Right lobe of liver (tissue), 6 donors: ENCODE measurements at places on chromosomes 2 and 18. TPM values are rescaled to one million over a fixed set of nuclear protein-coding genes. Genes with fewer than 3 reads are reported as not detected.

DNA sequence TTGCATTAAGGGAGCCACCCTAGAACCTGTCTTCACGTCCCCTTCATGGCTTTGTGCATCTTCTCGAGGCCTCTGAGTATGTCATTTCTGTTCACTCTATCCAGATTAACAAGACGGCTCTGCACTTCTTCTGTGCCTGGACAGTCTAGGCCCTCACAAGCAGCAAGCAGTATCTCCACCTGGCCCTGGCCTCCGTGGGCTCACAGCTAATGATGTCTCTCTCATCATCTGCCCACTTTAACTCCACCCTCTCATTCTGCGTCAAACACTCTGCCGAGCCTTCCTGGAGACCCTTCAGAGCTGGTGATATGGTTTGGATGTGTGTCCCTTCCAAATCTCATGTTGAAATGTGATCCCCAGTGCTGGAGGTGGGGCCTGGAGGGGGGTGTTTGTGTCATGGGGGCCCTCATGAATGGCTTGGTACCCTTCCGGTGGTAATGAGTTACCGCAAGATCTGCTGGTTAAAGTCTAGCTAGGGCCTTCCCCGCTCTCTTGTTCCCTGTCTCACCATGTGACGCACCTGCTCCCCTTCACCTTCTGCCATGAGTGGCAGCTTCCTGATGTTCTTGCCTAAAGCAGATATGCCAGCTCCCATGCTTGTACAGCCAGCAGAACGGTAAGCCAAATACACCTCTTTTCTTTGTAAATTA is 132.5 kb upstream of the ID2 start:
- peak; percentile 27 for DNase-seq

- DNase-seq: no peak
Observed at GRCh38 chr2:33033606-33034081, 86.9 kb downstream of the LTBP1 start.

IL1A gene
- not detected for total RNA-seq

ERMN gene
- total RNA-seq: not detected

- DNase-seq: no peak
Observed at GRCh38 chr2:174633623-174633930, 36.0 kb upstream of the WIPF1 start.

GRCh38 chr2:183709829-183710228 is 585.6 kb downstream of the NUP35 start:
- DNase-seq: no peak

GRCh38 chr2:210456571-210456970 is 20.0 kb downstream of the LANCL1 start:
- no peak for DNase-seq

DNA sequence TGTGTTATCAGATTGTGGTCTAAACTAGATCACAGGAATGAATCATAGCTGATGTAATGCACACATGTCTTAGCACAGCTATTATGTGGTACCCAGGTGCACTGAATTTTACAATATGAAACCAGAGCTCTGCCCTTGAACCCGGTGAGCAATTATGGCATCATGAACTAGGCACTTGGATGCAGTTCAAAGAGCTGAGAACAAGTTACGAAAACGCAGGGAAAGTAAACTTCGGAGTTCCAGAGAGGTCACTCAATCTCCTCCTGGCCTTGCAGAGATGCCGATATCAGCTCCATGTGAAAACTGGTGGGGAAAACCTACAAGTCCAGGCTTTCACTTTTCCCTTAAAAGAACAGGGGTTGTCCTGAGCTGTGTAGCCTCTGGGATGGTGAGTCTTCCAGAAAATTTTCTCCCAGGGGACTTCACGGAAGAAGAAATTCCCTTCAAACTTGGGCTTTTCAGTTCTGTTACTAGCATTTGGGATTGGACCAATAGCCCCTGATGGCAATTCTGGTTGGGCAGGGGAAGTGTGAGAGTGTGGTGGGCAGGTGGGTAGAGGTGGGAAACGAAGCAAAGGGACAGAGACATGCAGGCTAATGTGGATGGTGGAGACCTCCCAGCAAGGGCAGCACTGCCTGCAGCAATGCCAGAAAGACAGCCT is 71.1 kb upstream of the SH3BP4 start:
- peak; percentile 85 for DNase-seq

MLPH gene
- 33.1 TPM for total RNA-seq

- no peak for DNase-seq
Observed at GRCh38 chr2:34159901-34160300, 560.8 kb upstream of the FAM98A start.

- no peak for DNase-seq
Observed at GRCh38 chr18:37252854-37253393, 312.7 kb downstream of the CELF4 start.

DNA sequence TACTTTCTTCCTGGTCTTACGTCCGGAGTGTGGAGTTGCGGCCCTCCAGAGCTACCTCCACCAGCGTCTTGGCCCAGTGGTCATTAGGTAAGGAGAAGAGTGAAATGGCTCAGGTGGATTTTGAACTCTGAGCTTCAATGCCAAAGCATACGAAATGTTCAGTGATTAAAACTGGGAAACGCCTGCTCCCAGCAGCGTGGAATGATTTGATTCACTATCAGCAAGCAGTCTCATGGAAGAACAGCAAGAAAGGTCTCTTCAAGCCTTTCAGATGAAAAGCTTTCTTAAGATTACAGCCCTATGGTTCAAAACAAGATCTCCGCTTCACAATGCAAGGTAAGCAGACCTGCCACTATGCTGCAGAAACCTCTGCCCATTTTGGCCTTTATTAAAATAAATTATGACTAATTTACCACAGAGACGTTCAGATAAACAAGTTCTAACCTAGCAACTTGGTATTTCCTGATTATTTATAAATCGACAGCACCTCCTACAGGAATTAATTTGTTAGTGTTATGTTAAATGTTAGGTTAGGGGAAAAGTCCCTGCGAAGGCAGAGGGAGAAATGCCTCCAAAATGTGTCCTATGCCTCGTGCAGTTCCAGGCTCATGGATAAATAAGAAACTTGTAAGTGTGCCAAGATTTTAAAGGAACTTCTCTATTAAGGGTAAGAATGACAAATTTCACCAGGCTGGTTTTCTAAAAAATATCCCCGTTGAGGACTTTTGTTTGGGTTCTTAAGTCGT is 10.1 kb downstream of the SP9 start:
- DNase-seq: no peak

GRCh38 chr2:156908825-156909224 is 348.7 kb upstream of the GALNT5 start:
- DNase-seq: no peak

DNA sequence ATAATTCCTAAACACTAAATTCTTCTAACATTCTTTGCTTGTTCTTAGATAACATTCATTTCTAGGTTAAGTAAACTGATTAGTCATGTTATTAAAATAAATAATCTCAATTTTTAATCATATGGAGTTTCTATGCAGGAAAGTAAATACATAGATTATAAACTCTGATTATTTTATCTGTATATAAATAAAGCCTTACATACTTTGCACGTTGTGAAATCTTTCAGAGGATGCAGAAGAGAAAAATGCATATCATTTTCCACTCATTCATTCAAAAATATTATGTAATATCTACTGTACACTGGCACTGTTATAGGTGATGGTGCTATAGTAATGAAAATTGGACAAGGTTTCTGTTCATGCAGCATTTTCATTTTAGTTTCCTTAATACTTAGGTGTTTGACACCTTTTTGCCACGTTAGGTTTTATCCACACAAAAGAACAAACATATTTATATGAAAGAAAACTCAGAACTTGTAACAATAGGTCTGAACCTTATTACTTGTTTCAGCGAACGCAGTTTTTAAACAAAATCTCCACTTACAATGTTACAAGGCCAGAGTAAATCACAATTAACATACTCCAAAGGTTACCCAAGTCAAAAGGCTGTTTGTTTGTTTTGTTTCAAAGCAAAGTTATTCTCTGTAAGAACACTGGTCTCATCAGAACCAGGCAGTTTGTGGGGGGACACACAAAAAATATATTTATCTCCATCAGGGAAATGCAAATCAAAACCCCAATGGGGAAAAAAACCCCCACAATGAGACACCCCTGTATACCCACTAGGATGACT is 27.4 kb downstream of the ADAM17 start:
- DNase-seq: no peak

DNA sequence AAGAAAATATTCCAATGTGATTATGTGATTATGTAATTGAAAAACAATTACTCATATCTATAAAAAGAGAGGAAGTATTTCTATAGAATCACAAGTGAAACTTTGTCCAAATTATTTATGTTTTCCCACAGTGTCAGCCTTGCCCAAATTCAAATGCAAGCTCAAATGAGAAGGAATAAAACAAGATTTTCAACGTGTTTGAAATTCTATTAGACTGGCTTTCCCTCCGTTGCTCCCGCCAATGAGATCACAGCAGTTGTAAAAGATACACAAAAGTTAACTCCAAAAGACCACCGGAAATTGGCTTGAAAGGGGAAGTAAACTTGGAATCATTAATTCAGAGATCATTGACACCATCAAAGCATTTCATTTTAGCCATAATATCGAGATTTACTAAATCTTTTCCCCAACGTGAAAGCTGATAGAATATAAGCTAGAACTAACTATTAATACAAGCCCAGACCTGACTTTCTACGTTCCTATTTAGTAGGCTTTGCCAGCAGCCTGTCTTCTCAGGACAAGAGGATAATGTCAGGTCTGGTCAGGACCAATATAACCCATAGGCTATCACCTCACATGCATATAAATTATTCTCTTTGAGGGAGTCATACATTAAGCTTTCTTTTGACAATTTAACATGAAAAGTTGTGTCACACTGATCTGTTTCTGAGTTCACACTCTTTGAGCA is 222.6 kb upstream of the CHAC2 start:
- no peak for DNase-seq

DNA sequence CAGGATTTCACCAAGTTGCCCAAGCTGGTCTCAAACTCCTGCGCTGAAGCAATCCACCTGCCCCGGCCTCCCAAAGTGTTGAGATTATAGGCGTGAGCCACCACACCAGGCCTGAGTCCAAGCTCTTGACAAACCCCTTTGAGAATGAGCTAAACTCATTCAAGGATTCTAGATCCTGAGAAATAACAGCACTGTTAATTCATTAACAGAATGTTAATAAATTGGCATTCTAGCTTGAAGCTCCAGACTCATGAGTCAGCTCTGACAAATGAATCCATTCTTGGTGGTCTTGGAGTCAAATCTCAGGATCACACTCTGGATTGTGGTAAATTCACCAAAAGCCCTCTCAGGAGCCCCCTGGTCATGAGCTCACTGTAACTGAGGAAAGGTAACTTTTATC is 1.8 kb downstream of the NARS1 start:
- DNase-seq: no peak

- no peak for DNase-seq
Observed at GRCh38 chr2:86064006-86064405, 41.7 kb downstream of the POLR1A start.

DNA sequence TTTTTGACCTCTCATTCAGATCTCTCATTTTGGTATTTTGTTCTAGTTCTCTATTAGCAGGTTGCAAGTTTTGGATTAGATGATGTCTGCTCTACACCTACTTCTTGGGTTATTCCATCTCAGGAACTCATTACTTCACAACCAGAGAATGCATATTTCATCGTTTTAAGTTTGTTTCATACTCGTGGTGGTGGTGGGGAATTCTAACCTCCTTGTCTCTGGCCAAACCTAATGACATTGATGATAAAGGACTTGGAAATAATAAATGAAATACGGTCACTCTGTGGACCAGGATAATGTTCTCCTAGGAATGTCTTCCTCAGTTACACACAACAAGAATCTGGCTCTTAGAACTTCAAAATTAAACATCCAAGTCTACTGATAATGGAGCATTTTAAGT is 115.2 kb downstream of the CDC42EP3 start:
- no peak for DNase-seq

FBLN7 gene
- 3.0 TPM for total RNA-seq

COL4A4 gene
- 2.4 TPM for total RNA-seq

GRCh38 chr2:20737505-20737904 is 70.6 kb downstream of the GDF7 start:
- DNase-seq: no peak

LCT gene
- total RNA-seq: 0.12 TPM

DNA sequence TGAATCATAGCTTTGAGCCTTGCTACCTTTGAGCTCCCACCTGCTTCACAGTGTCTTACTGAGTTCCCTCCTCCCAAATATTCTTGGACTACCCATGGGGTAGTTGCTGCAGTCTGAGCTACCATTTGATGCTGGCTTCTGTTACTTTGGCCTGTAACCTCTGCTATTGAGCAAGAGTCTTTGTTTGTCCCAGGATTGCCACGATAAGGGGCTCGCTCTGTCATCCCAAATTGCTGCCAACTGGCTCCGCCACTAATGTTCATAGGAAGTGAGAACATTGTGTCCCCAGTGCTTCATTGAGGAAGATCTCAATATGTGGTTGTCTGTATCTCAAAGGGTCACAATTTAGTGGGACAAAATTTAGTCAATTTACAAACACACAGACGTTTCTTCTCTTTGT is 103.8 kb downstream of the TRIM43 start:
- DNase-seq: peak; percentile 81

DNA sequence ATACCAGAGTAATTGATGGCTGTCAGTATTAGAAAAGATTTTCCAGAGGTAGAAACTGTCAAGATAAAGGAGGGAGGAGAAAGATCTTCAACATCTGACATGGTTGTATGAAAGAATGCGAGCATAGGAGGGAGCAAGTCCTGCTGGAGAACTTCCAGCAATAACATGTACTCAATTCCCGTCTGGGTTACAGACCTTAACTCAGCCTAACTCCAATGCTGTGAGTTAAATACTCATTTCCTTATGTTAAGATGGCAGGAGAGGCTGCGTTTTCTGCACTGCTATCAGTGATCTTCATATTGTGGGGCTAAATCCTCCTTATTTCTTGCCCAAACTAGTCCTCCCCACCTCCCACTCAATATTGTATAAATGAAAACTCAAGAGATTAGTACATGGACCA is 6.7 kb upstream of the CERS6 start:
- no peak for DNase-seq

DNA sequence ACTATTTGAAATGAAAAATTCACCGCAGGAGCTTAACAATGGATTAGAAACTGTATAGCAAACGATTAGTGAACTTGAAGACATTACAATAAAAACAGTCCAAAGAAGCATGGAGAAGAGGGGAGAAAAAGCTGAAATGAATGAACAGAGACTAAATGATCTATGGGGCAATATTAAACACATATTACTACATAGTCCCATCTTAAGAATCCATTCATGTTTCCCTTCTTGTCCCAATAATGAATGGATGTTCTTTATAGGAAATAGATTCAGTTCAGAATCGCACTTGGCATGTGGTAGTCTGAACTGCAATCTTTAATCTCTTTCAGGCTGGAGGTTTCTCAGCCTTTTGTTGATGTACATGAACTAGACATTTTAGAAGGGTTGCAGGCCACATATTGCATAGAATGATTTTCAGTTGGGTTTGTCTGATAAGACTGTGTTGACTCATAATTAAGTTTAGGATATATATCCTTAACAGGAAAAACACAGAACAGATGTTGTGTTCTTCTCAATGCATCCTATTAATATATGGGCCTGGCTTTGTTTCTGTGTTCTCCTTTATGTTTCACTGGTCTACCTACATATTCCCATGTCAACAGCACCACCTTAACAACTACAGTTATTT is 27.9 kb downstream of the CCDC88A start:
- no peak for DNase-seq

ZCCHC2 gene
- 26.6 TPM for total RNA-seq

TLX2 gene
- total RNA-seq: not detected
